ENCODE measurements at places on chromosomes 3 and 15.
A peak's percentile ranks its signal among the peaks of the same experiment; 100 is the strongest.

- DNase-seq: no peak
Observed at GRCh38 chr15:98221144-98221543, 260.6 kb downstream of the ARRDC4 start.

- peak; percentile 26 for DNase-seq
Observed at GRCh38 chr3:69547461-69547880, 161.6 kb upstream of the FRMD4B start.

- DNase-seq: no peak
Observed at GRCh38 chr3:126317029-126317996, 39.9 kb downstream of the KLF15 start.

GRCh38 chr3:4821975-4822374, 157.3 kb upstream of the BHLHE40 start:
- no peak for DNase-seq

DNA sequence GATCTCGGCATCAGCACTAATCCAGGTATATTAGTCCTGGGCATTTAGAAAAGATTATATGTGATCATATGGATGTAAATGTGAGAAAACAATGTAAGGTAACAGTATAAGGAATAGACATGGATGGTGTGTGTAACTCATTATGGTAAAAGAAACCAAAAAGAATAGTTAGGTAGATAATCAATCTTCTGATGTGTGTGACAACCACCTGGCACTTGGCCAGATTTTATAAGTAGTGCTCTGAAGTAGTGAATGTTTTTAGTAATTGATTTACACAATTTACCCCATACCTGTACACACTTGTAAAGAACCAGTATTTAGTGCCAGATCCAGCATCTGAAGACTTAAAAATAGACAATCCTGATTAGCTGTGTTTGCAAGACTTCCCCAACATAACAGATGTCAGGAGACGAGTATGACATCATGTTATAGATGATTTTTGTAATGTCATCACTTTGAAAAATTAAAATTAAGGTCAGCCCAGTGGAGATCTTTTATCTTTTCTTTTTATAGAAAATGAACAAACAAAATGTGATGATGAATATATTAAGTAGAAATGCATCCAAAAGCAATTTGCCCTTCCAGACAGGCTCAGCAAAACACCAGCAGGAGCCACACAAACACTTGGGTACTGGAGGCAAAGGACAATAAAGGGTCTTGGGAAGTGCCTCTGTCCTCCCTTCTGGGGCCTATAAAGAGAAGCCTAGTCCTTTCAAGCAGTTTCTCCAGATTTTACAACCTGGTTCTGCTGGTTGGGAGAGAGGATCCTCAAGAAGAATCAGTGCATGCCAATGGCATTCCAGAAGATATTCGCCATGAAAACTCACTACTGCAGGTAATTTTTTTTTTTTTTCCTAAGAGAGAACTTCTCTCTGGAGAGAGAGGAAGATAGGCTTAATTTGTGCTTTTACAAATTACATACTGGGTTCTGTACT, 140.7 kb downstream of the MECOM start:
- no peak for DNase-seq

DNA sequence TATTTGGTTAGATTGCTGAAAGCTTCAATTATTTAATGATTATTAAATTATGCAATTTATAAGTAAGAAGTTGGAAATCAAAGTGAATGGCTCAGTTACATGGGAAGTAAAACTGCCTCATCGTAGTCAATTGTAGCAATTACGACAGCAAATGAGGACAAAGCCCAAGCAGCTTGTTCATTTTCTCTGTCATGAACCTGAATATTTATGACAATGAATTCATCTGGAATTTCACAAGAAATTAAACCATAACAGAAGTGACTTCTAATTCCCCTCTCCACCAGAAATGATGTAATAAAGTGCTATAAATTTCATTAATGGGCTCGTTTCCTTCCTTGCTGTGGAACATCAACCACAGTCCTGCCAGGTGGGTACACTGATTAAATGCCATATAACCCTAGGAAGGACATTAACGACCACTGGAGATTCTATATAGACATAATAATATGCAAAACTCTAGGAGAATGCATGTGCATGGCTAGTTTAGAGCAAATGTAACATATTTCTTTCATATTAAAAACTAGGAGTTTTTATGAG, 273.8 kb upstream of the DCBLD2 start:
- no peak for DNase-seq

DNA sequence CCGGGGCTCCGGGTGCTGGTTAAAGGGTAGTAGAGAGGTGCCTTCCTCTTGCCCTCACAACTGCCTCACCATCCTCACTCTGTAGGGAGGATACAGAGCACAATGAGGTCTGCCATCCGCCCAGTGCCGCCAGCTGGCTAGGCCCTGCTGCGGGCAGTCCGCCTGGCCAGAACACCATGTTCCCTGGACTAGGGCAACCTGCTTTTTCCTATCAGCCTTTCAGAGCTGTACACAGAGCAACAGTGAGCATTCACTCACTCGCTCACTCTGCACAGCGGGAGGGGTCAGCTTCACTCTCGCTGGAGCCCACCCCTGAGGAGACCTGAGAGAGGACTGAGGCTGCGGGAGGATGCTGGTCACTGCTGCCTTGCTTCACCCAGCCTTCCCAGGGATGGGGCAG, 218.7 kb upstream of the CHRNA7 start:
- no peak for DNase-seq

- no peak for DNase-seq
Observed at GRCh38 chr3:57094575-57094974, 34.1 kb downstream of the SPATA12 start.

DNA sequence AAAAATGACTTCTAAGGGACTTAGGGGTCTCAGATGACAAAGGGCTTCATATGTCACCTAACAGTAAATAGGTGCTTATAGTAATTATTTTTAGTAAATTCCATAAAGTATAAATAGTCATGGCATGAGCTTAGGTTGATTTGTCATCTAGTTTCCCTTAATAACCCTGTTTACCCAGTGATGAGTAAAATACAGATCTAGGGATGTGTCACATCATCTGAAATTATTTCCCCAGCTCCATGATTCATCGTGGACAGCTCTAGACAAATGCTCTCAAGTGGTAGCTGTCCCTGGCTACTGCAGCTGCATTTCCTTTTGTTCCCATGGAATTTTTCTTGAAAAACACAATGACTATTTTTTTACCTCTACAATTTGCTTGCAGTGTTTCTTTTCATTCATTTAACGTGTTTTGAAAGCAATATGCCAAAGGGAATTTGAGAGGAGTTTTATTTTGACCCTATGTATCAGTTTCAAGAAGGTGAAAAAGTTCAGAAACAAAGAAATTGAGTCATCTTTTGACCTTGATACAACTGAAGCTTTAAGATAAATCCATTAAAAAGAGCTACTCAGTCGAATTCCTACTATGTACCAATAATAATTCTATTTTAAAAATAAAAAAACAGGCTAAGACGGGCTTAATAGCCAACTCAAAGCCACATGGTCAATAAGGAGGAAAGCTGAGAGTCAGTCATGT, 241.6 kb downstream of the KCNMB2 start:
- no peak for DNase-seq

- DNase-seq: no peak
Observed at GRCh38 chr3:34464646-34465045, 666.2 kb downstream of the PDCD6IP start.

DNA sequence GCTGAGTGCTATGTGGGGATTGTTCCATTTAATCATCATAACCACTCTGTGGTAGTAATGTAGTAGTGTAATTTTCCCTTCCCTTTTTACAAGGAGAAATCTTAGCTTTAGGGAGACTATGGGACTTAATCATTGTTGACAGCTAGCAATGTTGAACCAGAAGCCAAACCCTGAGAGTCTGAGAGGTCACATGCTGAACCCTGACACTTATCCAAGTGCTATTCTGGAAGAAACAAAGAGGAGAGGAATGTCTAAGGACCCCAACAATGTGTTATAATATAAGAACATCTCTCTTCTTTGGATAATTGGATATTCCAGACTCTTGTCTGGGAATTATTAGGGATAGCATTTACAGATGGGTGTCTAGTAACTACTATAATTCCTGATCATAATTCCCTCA, 58.4 kb downstream of the GAP43 start:
- DNase-seq: no peak

DNA sequence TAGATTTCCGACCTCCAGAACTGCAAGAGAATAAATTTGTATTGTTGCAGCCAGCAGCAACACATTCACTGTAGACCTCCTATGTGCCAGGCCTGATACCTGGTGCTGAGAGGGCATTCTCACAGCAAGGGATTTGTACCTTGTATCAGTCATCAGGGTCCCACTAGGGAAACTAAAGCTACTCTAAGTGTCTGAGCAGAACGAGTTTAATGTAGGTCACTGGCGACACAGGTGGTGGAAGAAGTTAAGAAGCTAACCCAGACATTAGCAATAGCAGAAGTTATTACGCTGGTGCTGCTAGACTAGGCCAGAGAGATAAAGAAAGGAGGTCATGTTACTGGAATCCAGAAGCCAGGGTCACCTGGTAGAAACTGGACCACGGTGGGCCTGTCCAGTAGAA, 60.5 kb upstream of the BCL6 start:
- DNase-seq: no peak

DNA sequence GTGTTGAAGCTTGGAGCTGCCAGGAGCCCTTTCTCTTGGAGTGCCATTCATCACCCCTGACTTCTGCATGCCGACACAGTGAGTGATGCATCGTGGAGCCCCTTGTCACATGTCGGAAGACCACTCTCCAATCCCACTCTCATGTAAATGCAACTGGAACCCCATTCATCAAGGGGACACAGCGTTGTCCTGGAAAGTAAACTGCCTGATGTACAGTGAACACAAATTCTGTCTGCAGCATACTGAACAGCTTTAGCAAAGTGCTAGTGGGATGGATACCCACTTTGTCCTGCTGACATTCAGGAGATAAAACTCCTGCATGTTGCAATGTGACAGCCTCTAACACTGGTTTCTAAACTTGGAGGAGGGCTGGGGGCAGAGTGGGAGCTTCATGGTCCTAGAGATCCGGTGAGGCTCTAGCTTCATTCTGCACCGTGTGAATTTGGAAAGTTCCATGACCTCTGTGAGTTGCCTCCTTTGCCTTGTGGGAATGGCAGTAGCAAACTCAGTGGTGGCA, 194.8 kb downstream of the CLSTN2 start:
- no peak for DNase-seq

GRCh38 chr15:70120958-70121623, 23.4 kb upstream of the TLE3 start:
- no peak for DNase-seq

DNA sequence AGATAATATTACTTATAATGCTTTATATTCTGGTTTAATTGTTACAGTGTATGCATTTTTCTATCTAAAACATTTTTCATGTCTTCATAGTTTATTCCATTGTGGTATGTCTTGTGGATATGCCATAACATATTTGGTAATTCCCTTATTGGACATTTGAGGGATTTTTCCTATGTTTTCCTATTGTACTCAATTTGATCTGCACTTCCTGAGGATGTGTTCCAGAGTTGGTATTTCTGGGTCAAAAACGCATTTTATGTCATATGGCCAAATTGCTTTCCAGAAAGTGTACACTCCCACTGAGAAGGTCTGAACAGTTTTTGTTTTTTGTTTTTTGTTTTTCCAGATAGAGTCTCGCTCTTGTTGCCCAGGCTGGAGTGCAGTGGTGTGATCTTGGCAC, 6.8 kb downstream of the ARL8B start:
- no peak for DNase-seq

GRCh38 chr15:69575387-69575786, 122.8 kb downstream of the RPLP1 start:
- no peak for DNase-seq

- DNase-seq: peak; percentile 56
Observed at GRCh38 chr3:179015551-179016020, 56.0 kb downstream of the ZMAT3 start.

GRCh38 chr15:101170568-101171350, 81.1 kb downstream of the CHSY1 start:
- DNase-seq: no peak

GRCh38 chr15:95715906-95716656, 614.4 kb upstream of the NR2F2 start:
- DNase-seq: no peak

DNA sequence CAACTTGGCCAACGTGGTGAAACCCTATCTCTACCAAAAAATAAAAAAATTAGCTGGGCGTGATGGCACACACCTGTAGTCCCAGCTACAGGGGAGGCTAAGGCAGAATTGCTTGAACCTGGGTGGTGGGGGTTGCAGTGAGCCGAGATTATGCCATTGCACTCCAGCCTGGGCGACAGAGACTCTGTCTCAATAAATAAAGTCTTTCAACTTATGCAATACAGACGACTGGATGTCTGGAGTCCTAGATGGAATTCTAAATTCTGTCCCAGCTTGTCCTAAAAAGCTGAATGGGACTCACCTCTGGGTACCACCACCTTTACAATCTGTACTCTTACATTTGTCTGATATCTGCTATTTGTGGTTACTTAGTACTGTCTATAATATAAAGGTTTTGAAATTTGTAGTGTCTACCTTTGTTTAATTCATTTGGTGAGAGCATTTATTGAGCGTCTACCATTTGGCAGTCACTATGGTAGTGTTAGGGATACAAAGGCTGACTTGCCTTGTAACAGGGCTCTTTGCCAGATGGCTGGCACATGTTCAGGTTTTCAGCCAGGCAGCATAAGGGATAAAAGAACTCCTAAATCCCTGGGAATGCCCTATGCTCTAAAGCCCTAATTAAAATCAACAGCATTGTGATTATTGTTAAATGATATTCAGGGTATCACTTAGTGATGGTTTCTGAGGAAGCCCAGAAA, 7.2 kb upstream of the ZNF609 start:
- DNase-seq: peak; percentile 50

DNA sequence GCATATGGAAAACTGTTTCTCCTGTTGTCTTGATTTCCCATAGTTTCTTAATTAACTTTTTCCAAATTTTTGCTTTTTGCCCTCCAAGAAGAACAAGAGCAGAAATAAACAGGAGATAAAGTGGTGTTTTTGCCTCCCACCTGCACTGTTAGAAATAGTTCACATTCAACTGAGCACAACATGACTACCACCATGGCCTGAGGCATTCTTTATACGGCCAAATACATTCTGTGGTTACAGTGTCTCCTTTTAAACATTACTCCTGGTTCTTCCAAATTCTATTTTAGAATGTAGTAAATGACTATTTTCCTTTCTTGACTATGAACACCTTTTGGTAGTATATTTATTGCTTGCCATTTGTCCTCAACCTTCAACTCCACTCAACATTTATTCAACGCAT, 98.5 kb downstream of the LARS2 start:
- DNase-seq: no peak

GRCh38 chr3:165197481-165197800, 1.3 kb upstream of the SLITRK3 start:
- no peak for DNase-seq

DNA sequence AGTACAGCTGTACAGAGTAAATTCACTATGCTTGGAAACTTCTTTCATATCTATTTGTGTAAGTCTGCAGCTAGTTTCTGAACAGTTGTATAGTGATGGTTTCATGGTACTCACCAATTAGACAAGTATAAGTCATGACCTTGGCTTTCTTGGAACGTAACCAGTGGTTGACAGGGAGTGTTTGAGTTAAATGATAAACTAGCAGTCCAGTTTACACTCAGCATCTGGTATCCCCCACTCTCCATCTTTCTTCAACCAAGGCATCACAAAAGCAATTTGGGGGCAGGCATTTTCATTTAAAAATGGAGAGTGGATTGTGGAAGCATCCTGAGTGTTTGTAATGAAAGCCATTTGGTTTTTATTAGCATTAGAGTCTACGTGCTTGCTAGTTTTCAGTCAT, 26.0 kb downstream of the MME start:
- no peak for DNase-seq
